Stromal cell of bone marrow (primary cell): ENCODE measurements at places on chromosomes 11 and 22.

- DNase-seq: no peak
These were observed 6.3 kb downstream of the BBOX1 start for GRCh38 chr11:27046956-27047355.

DNA sequence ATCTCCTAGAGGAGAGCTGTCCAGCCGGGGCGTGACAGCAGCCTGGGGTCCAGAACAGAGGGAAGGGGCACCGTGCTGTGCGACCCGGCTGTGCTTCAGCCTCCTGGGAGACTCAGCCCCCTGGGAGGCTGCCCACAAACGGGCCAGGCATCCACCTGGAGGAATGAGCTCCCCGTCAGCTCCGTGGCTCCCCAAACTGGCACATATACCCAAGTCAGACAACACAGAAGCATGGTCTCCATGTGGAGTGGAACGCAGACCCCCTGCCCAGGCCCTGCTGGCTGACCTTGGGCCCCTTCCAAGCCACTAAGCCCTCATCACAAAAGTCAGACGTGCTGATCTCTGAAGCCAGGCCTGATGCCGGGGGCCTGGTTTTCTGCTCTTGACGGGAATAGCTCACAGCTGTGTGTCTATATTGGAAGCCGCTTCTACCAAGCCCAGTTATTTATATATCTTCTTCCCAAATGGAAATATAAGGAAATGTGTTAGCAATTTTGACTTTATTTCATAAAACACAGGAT, 91.7 kb downstream of the BRD1 start:
- DNase-seq: no peak

GRCh38 chr22:21643533-21644357, 1.6 kb downstream of the SDF2L1 start:
- no peak for DNase-seq

DNA sequence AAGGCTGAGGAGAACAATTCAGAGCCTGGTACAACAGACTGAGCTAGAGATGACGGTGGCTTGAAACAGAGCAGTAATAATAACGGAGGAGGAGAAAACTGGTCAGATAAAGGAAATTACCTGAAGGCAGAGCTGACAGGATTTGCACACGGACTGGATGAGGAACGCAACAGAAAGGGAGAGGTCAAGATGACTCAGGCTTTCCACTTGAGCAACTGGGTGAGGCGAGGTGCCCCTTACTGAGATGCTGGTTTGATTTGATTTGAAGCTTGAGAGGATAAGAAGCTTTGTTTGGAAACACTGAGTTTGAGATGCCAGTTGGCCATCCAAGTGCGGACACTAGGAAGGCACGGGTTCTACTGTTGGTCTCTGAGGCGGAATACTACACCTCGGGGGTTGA, 35.4 kb upstream of the NRIP3 start:
- DNase-seq: no peak

GRCh38 chr11:57279116-57279515, 42.1 kb upstream of the APLNR start:
- peak; percentile 36 for DNase-seq

DNA sequence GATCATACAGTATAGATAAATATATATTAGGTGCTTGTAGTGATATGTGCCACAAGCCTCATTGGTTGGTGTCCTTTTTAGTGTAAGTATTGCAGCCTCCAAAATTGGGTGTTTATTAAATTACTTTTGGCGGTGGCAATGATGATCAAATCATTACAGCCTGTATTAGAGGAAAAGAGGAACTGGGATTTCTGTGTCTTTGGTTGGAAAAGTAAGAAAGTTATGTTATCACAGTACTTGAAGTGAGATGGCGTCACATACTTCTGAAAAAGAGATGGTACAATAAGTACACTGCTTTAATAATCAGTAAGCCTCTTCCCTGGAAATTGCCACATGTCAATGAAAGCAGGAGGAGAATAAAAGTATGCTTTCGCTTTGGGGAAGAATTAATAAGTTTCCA, 523 bp upstream of the MPZL3 start:
- no peak for DNase-seq

- DNase-seq: no peak
These were observed 14.9 kb upstream of the ISX start for GRCh38 chr22:35051013-35051535.

GRCh38 chr11:13073119-13073981, 64.2 kb downstream of the RASSF10 start:
- peak; percentile 28 for DNase-seq

DNA sequence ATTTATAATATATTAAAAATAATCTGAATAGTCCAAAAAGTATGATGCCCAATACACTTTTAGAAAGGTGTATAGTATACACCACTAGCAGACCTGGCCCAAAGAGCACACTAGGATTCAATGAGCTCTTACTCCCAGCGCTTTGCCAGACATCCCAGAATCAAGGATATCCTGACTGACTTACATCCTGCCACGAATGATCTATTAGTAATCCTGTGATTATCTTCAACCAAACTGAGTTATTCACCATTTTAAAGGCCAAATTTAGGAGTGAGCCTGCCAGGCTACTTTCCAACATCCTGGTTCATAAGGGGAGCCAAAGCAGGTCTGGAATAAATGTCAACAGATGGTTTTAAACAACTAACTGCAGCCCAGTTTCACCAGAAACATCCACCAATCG, 60.8 kb upstream of the FAM181B start:
- no peak for DNase-seq

DNA sequence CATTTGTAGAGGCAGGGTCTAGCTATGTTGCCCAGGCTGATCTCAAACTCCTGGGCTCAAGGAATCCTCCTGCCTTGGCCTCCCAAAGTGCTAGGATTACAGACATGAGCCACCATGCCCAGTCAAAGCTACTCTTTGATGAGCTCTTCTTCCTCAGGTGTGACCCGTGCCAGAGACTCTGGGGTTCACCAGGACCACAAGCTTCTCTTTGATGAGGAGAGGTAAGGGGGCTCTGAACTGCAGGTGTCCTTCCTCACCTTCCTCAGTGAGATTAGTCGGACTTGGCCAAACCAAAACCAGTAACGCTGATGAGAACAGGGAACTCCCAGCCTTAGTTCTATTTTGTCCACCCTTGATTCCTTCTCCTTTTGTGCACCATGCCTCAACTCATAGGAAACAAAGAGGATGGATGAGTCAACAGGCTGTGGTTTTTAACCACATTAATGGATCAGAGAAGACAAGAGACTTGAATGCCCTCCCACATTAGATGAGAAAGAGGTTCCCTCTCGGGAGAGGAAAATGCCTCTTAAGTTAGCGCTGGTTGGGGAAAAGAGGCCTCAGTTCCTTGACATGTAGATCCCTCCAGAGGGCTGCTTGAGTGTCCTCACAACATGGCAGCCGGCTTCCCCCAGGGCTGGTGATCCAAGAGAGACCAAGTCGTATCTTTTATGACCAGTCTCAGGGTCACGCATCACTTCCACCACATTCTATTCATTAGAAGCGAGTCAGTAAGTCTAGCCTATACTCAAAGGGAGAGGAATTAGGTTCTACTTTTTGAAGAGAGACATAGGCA, 25.7 kb upstream of the CTR9 start:
- peak; percentile 61 for DNase-seq

GRCh38 chr11:116742104-116742503, 30.7 kb downstream of the BUD13 start:
- peak; percentile 13 for DNase-seq

DNA sequence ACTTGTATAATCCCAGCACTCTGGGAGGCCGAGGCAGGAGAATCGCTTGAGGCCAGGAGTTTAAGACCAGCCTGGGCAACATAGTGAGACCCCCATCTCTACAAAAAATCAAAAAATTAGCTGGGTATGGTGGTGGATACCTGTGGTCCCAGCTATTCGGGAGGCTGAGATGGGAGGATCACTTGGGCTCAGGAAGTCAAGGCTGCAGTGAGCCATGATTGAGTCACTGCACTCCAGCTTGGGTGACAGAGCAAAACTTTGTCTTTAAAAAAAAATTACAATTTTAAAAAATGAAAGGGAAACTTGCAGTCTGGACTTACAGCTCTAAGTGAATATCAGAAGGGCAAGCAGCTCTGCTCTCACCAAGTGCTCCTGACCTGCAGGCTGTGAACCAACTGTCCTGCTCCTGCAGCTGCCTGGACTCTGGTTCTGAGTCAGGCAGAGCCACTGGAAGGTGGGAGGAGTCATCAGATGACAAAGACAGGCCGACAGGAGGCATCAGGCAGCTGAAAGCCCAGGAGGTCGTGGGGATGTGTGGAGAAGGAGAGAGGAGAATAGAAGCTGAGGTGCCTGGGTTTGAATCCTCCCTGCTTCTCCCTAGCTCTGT, 9.6 kb downstream of the SMTNL1 start:
- no peak for DNase-seq

- DNase-seq: no peak
These were observed 400.0 kb downstream of the CTTN start for GRCh38 chr11:70798296-70798695.

GRCh38 chr11:78941226-78941851, 366.7 kb upstream of the NARS2 start:
- DNase-seq: no peak

DNA sequence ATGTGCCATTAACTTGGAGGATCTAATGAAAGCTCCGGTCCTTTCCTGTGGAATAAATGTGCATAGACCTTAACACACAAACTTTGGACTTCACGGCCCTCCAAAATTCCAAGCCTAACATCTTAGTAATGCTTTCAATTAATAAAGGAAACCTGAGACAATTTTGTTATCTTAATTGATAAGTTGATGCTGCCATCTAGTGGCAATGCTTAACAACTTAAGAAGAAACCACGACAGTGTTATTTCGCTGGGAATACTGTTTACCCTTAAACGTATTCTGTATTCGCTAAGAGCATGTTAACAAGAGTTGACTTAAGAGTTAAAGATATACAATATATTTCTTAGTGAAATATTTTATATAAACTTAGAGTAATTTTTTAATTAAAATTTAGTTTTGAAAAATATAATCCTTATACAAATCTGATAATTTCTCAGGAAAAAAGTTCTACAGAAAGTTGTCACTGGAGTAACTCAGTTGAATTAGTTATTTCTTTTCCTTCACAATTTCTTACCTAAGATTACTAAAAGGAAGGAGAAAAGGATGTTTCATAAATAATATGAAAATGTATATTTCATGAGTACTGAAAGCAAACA, 35.0 kb upstream of the OR9G4 start:
- peak; percentile 30 for DNase-seq

DNA sequence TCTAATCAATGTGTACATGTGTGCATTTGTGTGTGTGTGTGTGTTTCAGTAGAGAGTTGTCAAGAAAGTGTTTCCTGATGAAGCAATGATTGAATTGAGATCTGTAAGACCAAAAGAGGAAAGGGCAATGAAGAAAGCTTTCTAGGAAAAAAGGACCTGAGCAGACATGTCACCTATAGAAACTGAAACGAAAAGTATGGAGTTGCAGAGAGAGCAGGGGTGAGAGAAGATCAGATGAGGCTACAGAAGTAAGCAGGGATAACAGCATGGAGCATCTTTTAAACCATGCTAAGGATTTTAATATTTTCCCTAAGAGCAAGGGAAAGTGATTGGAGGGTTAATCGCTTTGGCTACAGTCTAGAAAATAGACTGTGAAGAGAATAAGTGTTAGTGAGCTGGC, 1459.4 kb upstream of the TENM4 start:
- no peak for DNase-seq

DNA sequence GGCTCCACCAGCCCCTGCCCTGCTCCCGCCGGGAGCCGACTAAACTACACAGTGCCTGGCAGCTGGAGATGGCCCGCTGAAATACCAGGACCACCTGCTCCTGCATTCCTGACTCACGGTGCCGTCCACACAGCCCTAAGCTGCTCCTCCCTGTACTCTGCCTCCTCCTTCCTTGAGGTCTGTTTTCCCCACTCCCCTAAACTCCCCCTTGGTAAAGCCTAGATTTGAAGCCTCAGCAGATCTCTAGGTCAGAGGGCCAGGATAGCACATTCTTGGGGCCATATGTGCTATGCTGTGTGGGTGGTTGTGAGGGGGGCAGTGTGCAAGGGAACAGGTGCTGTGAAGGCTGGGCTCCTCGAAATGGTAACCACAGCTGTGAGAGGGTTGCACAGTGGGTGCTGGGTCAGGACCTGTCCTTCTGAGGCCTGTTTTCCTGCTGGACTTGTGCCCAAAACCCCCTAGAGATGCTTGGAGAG, 9.7 kb downstream of the LRFN4 start:
- DNase-seq: no peak

DNA sequence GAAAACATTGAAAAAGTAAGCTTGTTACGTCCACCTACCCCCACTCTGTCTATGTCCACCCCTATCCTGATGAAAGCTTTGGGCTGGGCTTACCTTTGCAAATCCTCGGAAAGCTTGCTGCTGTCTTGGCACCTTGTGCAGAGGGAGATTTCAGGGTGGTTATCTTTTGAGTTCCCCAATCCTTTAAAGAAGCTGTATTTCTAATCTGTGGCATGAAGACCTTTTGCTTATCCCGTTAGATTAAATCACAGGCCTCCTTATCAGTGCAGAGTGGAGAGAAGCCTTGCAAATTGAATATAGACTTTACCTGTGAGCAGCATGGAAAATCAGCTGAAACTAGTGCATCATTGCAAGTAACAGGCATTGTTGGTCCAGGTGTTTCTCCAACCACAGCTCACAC, 580.6 kb upstream of the ANO5 start:
- no peak for DNase-seq

DNA sequence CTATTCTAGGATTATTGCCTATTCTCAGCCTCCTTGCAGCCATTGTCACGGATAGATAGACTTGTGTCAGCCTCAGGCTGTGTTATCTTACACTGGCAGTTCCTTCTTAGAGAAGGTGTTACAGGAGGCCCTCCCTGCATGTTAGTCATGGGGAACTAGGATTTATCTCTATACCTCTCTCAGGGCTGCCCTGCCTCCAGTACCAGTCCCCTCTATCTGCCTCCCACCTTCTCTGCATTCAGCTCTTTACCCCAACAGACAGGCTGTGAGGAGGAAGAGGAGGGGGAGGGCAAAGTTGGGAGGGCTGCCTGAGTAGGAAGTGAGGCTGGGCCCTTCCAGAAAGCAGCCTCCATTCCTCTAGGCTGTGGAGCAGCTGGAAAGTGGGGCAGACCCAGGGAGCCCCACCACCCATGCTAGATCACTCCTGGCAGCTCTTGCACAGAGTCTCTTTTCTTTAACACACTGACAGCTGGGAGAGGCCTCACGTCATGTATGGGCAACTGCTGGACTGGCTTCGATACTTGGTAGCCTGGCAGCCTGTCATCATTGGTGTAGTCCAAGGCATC, 2.9 kb upstream of the IL18BP start:
- no peak for DNase-seq

DNA sequence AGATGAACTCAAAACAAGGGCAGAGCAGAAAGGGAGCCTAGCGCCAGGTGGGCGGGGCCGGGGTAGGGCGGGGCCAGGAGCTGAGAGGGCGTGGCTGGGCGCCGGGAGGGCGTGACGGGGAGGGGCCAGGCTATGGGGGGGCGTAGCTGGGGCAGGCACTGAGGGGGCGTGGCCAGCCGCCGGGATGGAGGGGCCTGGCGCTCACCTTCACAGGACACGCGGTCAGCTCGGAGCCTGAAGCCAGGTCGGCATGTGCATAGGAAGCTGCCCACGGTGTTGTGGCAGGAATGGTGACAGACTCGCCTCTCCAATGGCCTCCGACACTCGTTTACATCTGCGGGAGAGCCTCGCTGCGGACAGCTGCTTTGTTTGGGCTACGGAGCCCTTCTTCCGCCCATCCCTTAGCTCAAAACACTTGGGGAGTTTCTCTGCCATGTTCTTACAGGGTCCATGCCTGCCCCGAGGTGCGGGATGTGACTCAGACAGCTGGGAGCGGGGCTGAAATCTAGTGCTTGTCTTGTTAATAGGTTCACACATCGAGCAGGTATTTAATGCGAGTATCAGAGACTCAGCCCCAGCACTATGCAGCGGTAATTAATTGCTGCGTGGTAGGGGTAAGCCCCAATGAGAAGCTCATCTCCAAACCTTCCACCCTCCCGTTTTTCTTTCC, 13.4 kb downstream of the VWCE start:
- DNase-seq: no peak
